ENCODE measurements at places on chromosomes 1 and 21.

GRCh38 chr1:24124980-24125379 is 13.0 kb upstream of the MYOM3 start:
- no peak for DNase-seq

DNA sequence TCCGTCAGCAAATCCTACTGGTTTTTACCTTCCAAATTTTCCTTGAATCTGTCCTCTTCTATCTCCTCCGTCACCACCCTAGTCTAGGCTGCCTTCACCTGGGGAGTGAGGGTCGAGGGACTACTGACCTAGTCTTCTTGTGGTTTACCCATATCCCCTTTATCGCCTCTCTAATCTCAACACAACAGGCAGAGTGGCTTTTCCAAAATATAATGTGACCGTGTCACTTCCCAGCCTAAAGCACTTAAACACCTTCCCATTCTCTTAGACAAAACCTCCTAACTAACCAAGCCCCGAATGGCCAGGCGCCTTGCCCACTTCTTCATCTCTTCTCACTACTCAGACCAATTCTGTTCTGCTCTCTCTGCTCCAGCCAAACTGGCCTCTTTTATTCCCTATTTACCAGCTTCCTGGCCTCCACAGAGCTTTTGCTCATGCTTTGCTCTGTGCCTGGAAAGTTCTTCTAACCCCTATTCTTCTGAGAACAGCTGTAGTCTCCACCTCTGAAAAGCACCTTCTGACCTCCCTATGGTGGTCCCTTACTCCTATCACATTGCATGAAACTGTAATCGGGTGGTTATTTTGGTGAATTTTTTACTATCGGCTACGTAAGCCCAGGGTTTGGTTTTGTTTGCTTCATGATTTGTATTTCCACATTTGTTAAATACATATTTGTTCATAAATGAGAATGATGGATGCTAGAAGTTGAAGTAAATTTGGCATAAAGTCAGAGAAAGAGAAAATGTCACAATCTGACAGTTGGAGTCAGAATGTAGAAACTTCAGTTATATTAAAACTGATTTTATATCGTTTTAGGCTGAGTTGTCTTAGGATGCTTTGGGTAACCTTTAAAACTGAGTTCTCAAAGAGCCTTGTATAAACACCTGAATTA is 1.2 kb upstream of the NBPF1 start:
- peak; percentile 45 for DNase-seq

- DNase-seq: no peak
Observed at GRCh38 chr1:246793356-246793896, 69.2 kb downstream of the SCCPDH start.

DNA sequence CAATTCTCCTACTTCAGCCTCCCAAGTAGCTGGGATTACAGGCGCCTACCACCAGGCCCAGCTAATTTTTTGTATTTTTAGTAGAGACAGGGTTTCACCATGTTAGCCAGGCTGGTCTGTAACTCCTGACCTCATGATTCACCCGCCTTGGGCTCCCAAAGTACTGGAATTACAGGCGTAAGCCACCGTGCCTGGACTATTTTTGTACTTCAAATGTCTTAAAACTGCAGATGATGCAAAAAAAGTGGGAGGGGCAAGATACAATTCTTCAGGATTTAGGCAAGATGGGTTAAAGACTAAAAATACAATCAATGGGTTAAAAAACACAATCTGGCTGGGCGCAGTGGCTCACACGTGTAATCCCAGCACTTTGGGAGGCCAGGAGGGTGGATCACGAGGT is 4.7 kb downstream of the SCAF4 start:
- no peak for DNase-seq

DNA sequence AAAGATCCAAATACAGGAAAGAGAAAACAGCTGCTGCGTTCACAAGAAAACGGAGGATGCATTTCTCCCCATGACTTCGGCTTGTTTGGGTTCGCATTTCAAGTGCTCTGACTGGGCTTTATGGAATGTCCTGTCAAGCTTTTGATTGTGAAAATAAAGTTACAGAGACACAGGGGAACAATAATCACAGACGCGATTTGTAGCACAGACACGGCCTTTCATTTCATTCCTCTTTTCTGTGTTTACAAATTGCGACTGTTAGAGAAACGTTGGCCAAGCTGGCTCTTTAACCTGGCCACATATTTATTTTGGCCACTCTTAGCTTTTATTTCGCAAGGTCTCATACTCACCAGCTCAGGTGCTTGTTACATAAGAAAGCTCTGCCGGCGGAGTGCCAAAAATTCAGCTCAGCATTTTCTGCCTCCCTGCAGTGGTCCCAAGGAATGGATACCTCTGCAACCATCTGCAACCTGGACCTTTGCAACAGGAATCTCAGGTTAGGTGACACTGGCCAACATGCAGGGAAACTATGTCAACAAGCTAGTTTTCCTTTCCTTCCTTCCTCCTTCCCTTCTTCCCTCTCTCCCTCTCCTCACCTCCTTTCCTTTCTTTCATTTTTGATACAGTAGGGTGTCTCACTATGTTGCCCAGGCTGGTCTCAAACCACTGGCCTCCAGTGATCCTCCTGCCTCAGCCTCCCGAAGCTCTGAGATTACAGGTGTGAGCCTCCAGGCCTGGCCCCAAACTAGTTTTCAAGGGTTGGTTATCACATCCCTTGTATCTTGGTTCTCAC is 58.2 kb upstream of the SLC45A1 start:
- no peak for DNase-seq

DNA sequence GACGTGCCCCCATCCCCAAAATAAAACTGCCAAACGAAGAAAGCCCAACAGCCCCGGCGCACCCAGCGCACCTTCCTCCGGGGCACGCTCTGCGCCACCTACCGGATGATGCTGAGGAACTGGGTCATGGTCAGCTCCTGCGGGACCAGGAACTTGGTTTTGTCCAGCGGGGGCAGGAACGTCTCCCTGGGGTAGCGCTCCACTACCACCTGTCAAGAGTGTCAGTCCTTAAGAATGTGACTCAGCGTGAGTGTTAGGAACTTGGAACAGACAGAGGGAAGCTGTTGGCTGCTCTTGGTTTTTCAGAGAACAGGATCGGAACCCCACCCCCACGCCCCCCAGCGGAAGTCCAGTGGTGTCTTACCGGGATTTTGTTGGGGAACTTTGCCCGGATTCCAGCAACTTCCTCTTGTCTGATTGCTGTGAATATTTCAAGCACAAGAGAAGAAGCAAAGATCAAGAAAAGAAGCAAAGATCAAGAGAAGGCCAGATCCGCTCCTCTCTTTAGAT is 431 bp downstream of the MAP1LC3C start:
- DNase-seq: peak; percentile 81

DNA sequence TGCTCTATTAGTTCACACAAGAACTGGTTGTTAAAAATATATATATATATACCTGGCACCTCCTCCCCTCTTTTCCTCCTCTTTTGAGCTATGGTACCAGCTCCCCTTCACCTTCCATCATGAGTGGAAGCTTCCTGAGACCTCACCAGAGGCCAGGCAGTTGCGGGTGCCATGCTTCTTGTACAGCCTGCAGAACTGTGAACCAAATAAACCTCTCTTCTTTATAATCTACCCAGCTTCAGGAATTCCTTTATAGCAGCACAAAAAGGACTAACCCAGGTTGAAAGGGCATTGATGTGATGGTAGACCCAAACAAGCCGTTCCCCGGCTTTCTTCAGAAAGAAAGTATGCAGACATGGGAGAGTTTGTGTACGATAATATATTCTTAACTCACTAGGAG is 14.9 kb downstream of the RSPH1 start:
- DNase-seq: no peak

- DNase-seq: no peak
Observed at GRCh38 chr1:207088701-207089626, at the start of gene C4BPB. Gene C4BPB, plus strand, starts transcription at chr1:207088860. Its CDS starts 672 bp downstream, at chr1:207089532.

GRCh38 chr1:54283635-54284385 is 83.8 kb downstream of the MRPL37 start:
- no peak for DNase-seq
